ENCODE measurements at places on chromosomes 6 and 20. TPM values are rescaled to one million over a fixed set of nuclear protein-coding genes. Genes with fewer than 3 reads are reported as not detected.

The BCAS1 gene
- not detected for total RNA-seq

The CRISP3 gene
- not detected for total RNA-seq

The ADGRF5 gene
- total RNA-seq: 23.6 TPM

The AVP gene
- total RNA-seq: not detected

DNA sequence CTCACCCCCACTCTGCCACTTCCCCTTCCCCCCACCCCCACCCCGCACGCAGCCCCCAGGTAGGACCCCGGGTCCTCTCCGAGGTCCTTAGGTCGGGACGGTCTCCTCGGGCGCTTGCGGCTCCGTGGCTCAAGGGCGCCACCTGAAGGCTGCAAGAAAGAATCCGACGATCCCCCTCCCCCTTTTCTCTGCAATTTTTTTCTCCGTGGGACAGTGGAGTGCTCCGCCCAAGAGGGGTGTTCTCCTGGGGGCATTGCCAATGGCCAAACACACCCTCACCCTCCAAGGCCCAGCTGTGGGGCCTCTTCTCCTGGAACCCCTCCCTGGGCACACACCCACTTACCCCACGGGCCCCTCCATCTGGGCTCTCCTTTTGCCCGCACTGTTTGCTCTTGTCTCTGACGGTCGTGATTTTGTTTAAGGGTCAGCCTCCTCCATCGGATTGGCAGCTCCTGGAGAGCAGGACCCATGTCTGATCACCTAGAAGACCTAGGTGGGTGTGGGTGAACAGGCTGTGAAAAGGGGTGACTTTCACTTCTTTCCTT, 1.1 kb upstream of the TMEM74B start:
- no peaks in the 10 kb centered on the region for H3K36me3 ChIP-seq
- H3K4me3 ChIP-seq: peak overlapping the region; percentile 68
- H3K27ac ChIP-seq: no peak overlapping the region
- peaks cover 21% of the 10 kb centered on the region for H3K27me3 ChIP-seq

GRCh38 chr20:17287998-17288397, 61.2 kb downstream of the PCSK2 start:
- no peaks in the 10 kb centered on the region for H3K4me1 ChIP-seq
- H3K27me3 ChIP-seq: no peaks in the 10 kb centered on the region
- H3K4me3 ChIP-seq: no peak overlapping the region
- no peak overlapping the region for H3K27ac ChIP-seq
- DNase-seq: no peak
- H3K36me3 ChIP-seq: no peaks in the 10 kb centered on the region

GRCh38 chr6:151098166-151098565, 141.6 kb upstream of the AKAP12 start:
- H3K27ac ChIP-seq: no peak overlapping the region
- no peak for DNase-seq
- no peaks in the 10 kb centered on the region for H3K4me1 ChIP-seq

- H3K36me3 ChIP-seq: peaks cover 15% of the 10 kb centered on the region
- peak overlapping the region; percentile 77 for H3K27ac ChIP-seq
- DNase-seq: no peak
Observed at GRCh38 chr20:45943613-45944012, 9.1 kb downstream of the PCIF1 start.

DNA sequence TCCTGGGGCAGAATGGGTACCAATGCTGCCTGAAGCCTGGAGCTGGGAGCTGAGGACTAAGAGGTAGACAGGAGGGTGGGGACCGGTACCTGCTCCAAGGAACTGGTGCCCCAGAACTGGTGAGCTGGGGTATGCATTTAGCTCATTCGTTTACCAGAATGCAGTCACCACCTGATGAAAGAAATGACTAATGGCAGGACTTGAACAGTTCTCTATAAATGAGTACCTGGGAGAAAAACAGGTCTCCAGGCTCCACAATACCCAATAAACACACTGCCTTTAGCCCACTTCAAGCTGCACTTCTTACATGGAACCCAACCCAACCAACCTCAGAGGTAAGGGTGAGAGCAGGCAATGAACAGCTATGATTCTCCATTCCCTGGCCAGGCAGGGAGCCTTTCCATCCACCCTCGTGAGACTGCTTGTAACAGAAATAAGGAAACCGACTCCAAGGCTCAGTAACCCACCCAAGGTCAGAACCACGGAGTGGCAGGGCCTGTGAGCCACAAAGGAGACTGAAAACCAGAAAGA, 15.4 kb downstream of the FKBP1A start:
- no peak overlapping the region for H3K4me3 ChIP-seq
- DNase-seq: no peak
- H3K36me3 ChIP-seq: peaks cover 20% of the 10 kb centered on the region
- no peaks in the 10 kb centered on the region for H3K27me3 ChIP-seq
- peak overlapping the region; percentile 38 for H3K27ac ChIP-seq
- H3K4me1 ChIP-seq: peaks cover 79% of the 10 kb centered on the region

- no peaks in the 10 kb centered on the region for H3K4me1 ChIP-seq
- no peak overlapping the region for H3K27ac ChIP-seq
- no peak overlapping the region for H3K4me3 ChIP-seq
- DNase-seq: no peak
- no peaks in the 10 kb centered on the region for H3K27me3 ChIP-seq
Observed at GRCh38 chr6:145067430-145067829, 667.9 kb downstream of the EPM2A start.

- H3K27ac ChIP-seq: no peak overlapping the region
- no peaks in the 10 kb centered on the region for H3K4me1 ChIP-seq
- H3K36me3 ChIP-seq: no peaks in the 10 kb centered on the region
- no peak overlapping the region for H3K4me3 ChIP-seq
Observed at GRCh38 chr20:18031050-18031449, 26.7 kb downstream of the OVOL2 start.

DNA sequence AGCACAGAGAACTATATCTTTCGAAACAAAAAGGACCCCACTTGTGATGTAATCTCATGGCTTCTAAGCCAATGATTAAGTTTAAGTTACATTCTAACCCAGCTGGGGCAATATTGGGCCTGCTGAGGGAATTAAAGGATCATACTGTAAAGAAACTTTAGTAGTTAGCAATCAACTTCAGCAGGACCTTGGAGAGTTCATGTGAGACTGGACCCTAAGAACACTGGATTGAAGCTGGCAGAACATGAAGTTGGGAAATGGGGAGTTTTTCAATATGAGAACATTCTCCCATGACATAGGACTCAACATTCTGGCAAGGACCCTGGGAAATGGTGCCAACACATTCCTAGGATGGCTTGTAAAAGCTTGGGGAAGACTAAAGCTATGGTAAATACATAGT, 516.2 kb downstream of the PKHD1 start:
- H3K27me3 ChIP-seq: no peaks in the 10 kb centered on the region
- no peak overlapping the region for H3K27ac ChIP-seq
- DNase-seq: no peak
- H3K36me3 ChIP-seq: no peaks in the 10 kb centered on the region
- H3K4me3 ChIP-seq: no peak overlapping the region
